Glomerular endothelial cell (primary cell): ENCODE measurements at places on chromosomes 3 and 15.
A peak's percentile ranks its signal among the peaks of the same experiment; 100 is the strongest.

- no peak for DNase-seq
Observed at GRCh38 chr3:63945558-63946096, 33.4 kb upstream of the SCAANT1 start.

DNA sequence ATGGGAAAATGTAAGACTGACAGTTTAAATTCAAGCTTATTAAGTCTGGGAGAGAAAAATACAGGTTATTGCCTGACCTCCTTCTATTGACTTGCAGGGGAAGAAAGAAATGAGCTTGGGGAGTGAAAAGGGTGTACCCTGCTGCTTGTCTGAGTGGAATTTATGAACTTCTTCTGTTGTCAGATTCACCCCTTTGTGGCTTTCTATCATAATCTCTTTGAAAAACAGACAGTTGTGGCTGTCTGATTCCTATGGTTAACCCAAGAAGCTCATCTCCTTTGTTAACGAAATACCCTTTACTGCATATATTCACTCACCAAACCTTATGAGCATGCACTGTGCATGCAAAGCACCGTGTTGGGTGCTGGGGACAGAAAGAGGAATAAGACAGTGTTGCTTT, 22.5 kb downstream of the GPD1L start:
- DNase-seq: no peak

DNA sequence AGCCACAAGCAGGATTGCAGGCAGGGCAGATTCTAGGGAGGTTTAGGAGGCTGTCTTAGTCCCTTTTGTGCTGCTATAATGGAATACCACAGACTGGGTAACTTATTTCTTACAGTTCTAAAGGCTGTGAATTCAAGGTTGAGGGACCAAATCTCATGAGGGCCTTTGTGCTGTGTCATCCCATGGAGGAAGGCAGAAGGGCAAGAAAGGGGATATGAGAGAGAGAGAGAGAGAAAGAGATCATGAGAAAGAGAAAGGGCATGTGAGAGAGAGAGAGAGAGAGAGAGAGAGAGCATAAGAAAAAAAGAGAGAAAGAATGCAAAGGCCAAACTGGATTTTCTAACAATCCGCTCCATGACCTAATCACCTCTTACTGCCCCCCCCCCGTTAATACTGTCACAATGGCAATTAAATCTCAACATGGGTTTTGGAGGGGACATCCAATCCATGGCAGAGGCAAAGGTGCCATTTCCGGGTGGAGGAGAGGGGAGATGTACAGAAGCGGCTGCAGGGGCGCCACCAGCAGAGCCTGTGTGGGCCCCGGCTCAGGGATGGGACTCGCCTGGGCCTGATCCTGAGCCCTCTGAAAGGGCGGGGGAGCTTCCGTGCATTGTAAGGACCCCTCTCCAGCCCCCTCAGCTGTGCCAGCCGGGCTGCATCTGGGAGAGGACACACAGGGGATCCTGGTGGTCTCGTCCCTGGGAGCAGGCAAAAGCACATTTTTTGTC, 20.5 kb downstream of the MRPS11 start:
- no peak for DNase-seq

GRCh38 chr15:41957021-41957897, 15.1 kb downstream of the EHD4 start:
- no peak for DNase-seq

GRCh38 chr3:9130345-9131305, 118.8 kb downstream of the SRGAP3 start:
- DNase-seq: no peak

DNA sequence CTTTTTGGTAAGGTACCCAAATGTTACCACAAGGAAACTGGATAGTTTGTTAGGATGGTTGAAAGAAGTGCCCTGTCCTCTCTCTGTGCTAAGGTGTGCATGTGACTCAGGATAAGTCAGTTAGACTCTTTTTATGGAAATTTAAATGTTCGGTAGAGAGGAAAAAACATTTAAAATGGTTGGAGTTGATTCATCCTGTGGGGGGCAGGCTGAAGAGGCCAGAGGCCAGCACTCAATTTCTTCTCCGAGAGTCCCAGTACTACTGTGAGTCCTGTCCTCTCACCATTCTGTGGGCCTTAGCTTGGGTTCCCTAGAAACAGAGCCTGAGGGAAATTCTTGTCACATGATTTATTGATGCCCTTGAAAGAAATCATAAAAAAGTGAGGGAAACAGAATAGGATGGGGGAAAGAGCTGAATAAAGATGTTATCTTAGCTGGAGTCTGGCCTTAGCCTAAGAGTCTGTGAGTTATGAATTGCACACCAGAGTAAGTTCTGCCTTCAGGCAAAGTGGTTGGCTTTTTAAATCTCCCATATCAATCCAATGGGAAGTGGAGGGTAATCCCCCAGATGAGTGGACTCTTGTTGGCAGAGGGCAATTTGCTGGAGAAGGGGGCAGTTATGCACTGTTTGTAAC, 106.5 kb upstream of the GALNT15 start:
- no peak for DNase-seq

DNA sequence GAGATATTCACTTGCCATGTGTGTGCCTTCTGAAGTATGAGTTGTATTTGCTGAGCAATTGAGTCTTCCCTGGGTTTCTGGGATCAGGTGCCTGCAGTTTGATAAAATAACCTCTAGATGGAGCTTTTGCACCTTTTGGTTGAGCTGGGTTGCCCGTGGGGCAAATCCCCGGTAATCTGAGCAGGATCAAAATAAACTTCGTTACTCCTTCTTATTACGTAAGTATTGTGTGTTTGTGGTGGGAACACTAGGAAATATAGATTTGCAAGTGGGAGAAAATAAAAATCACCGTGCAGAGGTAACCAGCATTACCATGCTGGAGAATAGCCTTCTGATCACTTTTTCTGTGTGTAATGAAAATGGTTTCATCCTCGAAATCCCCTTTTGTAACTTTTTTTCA, 277.4 kb upstream of the NR2E3 start:
- DNase-seq: no peak

DNA sequence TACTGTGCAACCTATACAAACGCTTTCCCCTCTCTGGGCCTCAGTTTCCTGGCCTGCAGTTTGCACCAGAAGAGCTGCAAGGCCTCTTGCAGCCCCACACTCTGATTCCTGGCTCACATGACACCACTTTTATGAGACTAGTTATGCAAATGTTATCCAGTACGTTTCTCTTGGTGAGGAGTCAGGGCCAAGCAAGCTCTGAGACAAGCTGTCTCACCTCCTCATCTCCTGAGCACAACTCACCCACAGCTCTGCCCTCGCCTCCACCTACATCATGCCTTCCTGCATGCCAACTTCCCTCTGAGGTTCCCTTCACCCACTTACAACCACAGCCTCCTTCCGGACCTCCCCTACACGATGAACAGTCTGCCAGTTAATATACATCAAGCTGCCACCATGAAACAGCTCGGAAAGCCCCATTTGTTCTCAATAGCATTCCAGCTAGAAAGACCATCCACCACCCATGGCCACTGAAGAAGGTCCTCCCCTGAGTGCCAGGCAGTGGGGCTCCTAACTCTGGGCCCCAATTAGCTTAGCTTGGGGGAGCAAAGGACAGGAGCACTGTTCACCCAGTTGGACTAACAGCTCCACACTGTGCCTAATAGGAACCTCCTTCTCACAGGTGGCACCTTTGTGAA, 25.0 kb downstream of the CRYGS start:
- DNase-seq: no peak

DNA sequence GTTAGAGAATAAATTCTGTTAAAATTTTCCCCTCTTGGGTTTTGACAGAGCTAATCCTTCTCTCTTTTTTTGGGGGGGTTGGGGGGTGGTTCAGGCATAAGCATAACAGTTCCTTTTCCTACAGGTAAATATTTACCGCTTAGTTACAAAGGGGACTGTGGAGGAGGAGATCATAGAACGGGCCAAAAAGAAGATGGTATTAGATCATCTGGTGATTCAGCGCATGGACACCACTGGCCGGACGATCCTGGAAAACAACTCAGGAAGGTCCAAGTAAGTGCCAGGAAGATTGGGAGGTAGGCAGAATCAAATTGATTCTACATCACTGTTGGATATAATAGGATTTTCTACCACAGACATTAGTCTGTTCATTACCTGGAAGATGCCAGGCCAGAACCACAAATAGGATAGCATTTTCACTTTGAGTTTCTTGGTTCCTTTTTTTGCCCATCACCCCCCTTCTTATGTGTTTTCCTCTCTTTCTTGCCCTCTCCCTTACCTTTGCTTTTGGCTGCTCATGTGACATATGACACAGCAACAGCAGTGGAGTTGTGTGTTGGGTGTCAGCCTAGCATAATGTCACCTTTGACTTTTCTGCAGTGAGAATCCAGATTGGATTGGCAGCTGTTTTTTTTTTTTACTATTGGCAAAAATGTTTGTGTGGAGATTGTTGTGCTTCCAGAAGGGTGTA, 79.0 kb downstream of the CHD2 start:
- no peak for DNase-seq

- DNase-seq: no peak
Observed at GRCh38 chr15:75640483-75641178, 607 bp upstream of the IMP3 start.

DNA sequence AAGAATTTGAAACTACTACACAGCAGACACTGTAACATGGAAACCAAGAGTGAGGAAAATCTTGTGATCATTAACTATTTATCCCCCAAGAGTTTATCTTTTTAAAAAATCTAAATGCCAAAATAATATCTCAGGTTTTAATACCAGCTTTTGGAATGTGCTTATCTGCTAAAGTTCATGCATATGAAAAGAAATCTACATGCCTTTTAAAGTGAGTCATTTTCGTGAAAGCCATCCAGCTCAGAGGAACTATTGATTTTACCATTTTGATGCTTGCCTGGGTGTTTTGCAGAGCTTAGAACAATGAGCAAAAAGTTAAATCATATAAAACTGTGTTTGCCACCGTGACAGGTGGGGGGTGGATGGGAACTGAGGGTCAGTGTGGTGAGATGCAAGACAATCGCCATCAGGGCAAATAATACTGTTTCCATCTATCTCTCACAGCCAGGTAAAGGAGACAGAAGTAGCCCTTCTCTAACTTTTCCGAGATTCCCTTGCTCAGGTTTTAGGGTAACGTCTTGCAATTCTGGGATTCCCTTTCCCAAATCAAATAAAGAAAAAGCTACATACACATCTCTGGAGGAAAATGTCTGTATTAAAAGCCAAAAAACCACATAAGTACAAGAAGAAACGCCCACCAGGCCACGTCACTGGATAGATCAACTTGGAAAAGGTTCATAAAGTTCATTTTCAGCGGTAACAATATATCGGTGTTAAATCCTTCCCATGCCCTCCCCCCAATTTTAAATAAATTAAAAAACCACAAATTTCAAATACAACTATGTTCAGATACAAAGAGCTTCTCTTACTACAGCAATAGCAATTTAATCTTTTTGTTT, 2.0 kb downstream of the TMEM158 start:
- no peak for DNase-seq

GRCh38 chr3:20645340-20645739, 459.3 kb upstream of the SGO1 start:
- DNase-seq: no peak

GRCh38 chr3:146640955-146641867, 36.1 kb upstream of the PLSCR5 start:
- DNase-seq: peak; percentile 48

DNA sequence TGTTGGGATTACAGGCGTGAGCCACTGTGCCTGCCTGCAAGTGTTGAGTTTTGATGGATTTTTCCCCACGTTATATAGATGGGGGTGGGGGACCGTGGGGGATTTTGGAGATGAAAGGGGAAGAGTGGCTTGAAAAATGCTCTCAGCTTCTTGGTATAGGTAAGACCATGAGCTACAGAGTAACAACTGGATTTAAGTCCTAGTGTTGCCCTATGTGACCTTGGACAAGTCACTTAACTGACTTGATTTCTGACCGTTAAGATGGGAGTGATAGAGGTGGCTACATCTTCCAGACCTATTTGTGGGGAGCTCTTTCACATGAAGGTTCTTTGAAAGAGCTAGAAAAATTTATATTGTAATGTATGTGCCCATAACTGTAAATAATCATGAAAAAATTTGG, 13.3 kb downstream of the TRIM71 start:
- DNase-seq: no peak

- DNase-seq: no peak
Observed at GRCh38 chr3:42736531-42736930, 33.9 kb upstream of the HHATL start.

- DNase-seq: peak; percentile 78
Observed at GRCh38 chr3:171284308-171285075, 175.7 kb downstream of the TNIK start.

- no peak for DNase-seq
Observed at GRCh38 chr3:13882876-13883275, 3.0 kb upstream of the WNT7A start.

DNA sequence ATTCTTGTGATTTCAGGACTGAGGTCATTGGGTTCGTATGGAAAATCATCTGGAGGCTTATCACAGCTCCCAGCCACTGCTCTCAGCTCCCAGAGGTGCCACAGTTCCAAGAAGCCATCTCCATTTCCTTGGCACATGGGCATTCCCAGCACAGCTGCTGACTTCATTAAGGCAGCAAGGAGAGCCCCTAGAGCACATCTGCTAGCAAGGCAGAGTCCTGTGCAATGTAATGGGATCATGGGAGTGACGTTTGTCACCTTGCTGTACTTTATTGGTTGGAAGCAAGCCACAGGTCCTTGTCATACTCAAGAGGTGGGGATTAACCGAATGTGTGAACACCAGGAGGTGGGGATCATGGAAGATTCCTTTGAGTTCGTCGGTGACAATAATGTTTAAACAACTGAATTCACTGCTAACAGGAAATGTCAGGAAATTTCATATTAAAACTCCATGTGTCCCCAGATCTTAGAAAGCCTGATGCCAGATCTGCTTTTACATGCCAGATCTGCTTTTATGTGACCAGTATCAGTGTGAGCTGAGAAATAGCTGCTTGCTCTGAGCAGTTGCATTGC, 148.8 kb downstream of the GABRG3 start:
- DNase-seq: no peak

DNA sequence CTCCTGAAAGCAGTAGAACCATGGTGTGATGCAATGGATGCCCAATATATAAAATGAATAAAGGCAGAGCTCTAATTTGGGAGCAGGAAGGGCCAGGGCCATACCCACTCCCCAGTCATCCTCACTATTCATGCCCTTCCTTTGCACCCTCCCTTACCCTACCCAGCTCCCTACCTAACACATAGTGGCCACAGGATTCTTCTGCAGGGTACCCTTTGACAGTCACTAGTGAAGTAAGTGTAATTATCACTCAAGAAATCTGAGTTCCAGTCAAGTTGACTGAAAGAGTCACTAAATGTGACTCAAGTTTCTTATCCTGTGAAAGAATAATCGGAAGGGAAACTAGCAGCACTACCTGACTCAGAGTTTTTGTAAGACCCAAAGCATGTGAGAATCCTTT, 69.2 kb downstream of the RASA2 start:
- DNase-seq: peak; percentile 45
